ENCODE measurements at places on chromosomes 7 and 10.

DNA sequence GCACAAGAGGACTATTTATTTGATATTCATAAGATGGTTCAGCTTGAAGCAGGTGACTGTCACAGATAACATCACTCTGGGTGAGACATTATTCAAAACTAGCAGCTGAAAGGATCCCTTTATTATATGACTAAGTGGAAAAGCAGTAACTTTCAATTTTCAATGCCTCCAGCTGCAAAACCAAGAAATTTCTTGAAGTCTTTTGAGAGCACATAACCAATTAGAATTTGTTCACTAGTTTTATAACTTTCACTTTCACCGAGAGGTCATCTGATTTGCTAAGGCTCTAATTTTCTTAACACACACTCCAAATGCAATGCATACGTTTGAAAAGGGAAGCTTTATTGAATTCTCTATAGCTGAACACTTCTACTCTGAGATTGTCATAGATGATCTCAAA is 88.6 kb upstream of the KLF14 start:
- DNase-seq: no peak

- no peak for DNase-seq
Measured at GRCh38 chr10:88313878-88314277, 269.2 kb downstream of the RNLS start.

GRCh38 chr10:21689881-21690280 is 155.8 kb downstream of the MLLT10 start:
- no peak for DNase-seq

- no peak for DNase-seq
Measured at GRCh38 chr7:43520201-43520600, 62.7 kb upstream of the STK17A start.

- no peak for DNase-seq
Measured at GRCh38 chr10:94630017-94630688, 53.4 kb upstream of the CYP2C18 start.

- DNase-seq: no peak
Measured at GRCh38 chr10:101570428-101571270, 17.4 kb downstream of the POLL start.

DNA sequence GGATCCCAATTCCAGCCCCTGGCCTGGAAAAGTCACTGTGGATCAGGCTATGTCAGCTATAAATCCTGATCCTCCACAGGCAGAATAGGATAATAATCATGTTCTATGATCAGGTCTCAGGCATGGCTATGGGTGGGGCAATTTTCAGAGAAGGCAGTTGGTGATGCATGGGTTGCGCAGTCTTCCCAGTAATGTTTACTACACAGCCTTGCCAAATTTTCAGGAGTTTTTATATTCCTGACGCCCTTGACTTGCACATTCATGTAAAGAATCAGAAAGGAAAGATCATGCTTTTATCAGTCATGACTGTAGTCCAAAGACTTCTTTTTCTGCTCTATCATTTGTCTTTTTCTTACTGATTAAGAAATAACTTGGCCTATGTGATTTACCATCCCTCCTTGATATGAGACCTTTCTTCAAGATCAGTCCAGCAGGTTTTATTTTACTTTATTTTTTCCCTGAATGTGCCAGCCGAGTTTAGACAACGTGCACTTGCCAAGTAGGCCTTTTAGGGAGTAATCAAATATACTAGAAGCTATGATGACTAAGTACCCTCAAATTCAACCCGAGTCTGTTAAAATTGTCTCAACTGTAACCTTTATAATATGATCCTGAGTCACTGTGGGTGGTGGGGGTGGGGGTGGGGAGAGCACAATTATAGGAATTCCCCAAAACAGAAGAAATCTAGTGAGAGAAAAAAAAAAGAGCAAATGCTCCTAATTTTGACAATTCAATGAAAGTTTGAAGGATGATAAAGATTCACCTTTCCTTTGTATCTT is 31.9 kb downstream of the ARL4A start:
- DNase-seq: no peak

- DNase-seq: no peak
Measured at GRCh38 chr7:108789451-108789850, 219.8 kb downstream of the DNAJB9 start.

DNA sequence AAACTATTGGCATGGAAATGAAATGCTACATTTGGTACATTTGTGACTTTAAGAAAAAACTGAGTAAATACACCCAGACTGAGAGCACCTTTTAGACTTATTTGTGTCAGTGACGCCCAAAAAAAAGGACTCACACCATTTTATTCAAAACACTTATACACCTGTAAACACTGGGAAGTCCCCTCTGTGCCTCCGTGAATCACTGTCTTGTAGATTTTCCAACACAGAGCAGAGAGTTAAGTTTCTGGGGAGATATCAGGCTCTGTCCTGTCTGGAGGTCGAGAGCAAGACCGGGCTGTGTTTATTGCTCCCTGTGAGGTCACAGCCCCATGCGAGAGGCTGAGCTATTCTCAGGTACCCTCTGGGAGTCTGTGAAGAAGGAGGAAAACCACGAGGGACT is 60.7 kb upstream of the TM9SF3 start:
- no peak for DNase-seq

GRCh38 chr10:117005527-117006055 is 604 bp upstream of the SHTN1 start:
- DNase-seq: no peak

DNA sequence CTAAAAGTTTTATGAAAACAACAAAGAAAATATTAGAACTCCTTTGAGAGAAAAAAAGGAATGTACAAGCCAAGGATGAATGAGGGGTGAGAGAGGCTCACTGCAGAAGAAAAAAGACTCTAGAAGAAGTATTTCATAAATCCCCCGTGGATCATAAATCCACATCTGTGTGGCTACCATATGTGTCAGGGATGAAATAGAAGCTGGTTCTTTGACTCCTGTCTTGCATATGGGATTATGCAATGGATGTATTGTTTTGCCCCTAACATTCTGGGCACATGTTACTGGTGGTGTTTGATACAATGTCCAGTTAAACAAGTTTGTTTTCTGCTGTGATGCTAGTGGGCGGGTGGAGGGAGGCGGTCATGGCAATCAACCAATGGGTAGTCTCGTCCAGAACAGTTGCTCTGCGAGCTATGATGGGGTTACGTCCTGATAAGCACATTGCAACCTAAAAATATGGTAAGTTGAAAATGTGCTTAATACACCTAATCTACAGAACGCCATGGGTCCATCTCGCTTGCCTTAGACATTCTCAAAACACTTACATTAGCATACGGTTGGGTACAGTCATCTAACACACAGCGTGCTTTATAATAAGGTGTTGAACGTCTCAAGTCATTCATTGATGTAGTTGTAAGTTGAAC is 34.1 kb upstream of the PITRM1 start:
- DNase-seq: no peak

DNA sequence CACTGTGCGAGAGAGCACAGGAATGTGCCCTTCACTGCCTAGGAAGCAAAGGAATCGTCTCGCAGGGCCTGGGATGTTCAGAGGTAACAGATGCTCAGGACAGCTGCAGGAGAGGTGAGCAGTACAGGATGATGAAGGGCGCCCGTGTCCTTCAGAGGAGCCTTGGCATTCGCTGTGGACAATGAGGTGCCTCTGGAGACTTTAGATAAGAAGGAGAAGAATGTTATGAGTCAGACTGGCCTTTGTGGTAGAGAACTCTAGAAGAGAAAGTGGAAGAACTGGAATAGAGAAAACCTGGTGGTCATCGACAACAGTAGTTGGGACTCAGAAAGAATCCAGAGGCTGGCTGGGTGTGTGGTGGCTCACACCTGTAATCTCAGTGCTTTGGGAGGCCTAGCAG is 64.4 kb upstream of the LEP start:
- no peak for DNase-seq

GRCh38 chr7:94062372-94062771 is 58.2 kb upstream of the BET1 start:
- no peak for DNase-seq

- DNase-seq: no peak
Measured at GRCh38 chr7:112159351-112159750, 46.8 kb downstream of the DOCK4 start.

DNA sequence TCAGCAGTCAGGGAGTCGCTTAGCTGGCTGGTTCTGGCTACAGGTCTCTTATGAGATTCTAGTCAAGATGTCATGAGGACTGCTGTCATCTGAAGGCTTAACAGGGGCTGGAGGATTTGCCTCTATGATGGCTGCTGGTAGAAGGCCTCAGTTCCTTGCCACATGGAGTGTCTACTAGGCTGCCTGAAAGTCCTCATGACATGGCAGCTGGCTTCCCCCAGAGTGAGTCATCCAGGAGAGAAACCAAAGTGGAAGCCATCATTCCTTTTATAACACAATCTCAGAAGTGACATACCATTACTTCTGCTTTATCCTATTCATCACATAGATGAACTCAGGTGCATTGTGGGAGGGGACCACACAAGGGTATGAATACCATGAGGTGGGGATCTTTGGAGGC is 75.1 kb downstream of the EXOC6 start:
- DNase-seq: no peak

DNA sequence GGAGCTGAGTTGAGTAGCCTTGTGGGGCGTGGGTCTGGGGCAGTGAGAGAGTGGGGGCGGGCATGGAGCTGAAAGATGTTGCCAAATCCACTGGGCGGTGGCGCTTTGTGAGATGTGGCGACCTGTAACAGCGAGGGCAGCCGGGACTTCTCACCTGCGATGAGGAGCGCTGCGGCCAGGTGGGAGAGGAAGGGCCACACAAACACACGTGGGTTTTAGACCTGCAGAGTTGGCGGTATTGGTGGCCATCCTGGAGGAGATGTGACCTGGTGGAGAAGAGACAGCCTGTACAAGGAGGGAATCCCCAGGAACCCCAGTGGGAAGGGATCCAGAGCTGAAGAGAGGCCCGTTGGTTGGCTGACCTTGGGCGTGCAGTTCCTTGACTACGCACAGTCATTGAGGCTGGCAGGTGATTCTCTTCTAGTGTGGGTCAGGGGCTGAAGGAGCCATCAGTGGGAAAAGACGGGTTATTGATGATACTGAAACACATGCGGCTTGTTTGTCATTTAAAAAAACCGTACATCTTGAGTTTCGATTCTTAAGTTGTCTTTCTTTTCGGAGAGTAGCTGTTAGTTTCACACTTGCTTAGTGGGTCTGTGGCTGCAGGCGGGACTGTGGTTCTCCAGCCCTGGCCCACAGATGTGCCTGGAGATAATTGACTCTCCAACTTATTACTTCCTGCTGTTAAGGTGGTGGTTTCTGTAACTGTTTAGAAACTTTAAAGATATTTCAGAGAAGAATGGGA is 2.4 kb downstream of the CHST12 start:
- peak; percentile 41 for DNase-seq

DNA sequence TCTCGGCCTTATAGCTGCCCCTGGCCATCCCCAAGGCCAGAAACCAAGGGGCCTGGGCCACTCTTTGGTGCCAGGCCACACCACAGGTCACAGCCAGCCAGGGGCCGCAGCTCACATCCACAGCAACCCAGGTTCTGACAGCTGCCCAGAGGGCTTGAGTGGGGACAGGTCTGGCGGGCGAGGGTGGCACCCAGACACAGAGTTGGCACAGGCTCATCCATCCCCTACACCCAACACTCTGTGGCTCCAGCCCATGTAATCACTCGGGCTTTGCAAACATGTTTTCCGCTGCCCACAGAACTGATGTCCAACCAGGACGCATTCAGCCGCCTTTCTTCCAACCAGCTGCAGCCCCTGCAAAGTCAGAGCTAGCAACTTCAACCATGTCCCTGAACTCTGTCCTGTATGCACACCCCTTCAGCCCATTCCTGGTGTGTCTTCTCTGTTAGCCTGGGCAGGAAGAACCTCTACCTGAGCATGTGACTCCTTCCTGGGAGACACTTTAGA is 57.7 kb upstream of the PPP2R2D start:
- no peak for DNase-seq

DNA sequence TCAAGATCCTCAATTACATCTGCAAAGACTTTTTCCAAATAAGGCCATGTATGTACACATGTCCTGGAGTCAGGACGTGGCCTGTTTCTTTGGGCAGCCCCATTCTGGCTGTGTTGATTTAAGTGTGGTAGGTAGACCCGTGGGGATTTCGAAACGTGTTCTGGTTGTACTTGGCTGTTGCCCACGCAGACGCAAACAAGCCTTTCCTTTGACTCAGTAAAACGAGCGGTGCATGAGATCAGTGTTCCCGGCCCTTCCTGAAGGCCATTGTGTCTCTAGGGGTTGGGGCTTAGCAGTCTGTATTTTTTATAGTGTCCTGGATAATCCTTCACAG is 64.8 kb upstream of the DNAJB6 start:
- DNase-seq: no peak

DNA sequence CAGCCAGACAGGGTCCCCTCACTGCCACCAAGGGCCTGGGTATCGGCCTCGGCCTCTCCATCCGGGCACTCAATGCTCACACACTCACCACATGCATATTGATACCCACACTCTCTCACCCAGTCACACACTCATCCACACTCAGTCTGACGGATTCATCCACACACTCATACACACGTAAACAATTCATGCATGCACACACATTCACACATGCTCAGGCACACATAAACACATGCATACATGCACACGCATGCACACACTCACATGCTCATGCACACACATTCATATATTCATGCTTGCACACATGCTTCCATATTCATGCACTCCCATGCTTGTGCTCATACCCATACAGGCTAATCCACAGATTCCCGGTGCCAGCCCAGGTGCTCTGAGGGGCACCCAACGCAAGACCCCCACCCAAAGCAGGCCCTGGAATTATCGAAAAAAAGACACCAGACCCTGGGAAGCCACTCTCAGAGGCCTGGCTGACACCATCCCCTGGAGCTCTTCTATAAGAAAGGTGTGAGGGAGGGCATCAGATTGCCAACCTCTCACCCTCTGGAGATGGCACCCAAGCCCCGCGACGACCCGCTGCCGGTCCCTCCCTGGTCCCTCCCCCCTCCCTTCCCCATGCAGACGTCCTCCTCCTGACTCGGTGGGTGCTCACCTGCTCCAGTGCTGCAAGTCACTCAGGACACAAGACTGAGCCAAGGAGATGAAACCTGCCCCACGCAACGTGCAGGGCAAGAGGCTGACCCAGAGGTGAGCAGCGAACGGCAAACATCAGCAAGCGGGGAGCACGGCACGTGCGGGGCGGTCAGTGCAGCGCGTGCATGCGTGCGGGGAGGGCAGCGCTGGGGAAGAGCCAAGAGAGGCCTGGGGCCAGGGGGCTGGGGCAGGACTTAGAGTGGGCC is 15.2 kb downstream of the STK32C start:
- no peak for DNase-seq

DNA sequence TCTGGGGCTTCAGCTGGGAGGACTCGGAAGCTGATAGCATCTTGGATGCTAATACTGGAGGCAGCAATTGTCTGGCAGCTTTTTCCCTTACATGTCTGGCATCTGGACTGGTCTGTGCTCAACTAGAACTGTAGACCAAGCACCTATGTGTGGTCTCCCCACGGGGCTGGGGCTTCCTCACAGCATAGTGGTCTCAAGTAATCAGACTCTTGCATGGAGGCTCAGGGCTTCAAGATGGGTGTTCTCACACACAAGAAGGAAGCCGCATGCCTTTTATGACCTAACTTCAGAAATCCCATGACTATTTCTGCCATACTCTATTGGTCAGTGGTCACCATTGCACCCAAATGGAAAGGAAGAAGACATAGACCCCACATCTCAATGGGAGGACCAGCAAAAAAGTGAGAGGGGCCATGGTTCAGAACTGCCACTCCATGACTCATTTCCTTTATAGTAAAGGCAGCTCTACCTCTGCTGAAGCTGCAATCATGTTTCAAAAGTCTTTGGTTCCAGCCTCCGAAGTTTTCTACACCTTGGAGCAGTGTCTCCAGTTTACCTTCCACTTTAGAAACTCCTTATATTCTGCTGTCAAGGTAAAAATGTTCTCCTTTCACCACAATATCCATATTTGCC is 14.7 kb downstream of the AOC1 start:
- no peak for DNase-seq

All from stimulated activated CD8-positive, alpha-beta memory T cell treated with anti-CD3 and anti-CD28 coated beads, Interleukin-4, amount 100 ng/mL, for 4 hours (primary cell).